ENCODE measurements at places on chromosomes 3 and 15.

DNA sequence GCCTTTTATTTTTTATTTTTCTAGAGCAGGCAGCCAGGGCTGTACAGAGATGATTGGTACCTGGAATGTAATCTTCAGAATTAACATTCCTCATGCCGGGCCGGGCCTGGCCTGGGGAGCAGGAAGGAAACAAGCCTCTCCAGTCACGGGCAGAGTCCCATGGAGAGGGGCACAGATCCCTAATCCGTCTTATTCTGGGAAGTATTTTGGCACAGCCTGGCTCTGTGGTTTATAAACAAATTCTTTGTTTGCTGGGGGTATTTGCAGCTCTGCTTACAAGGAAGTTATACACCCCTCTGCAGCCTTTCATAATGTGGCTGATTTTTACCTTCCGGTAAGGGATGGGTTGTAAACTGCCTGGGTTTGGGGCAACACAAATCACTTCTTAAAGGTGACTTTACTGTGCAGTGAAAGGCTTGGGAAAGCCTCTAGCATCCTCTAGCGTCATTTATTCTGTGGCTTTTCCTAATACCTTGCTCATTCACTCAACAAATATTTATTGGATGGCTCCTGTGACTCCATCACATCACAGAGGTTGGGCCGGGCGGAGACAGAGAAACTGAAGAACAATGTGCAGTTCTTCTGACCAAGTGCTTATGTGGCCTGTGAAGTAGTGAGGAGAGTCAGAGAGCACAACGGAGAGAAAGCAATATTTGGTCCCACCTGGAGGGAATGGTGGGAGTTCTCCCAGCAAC lies 2.7 kb downstream of the SLC6A20 start:
- no peak for DNase-seq

GRCh38 chr15:81106560-81106959 lies 27.5 kb upstream of the CFAP161 start:
- DNase-seq: no peak

DNA sequence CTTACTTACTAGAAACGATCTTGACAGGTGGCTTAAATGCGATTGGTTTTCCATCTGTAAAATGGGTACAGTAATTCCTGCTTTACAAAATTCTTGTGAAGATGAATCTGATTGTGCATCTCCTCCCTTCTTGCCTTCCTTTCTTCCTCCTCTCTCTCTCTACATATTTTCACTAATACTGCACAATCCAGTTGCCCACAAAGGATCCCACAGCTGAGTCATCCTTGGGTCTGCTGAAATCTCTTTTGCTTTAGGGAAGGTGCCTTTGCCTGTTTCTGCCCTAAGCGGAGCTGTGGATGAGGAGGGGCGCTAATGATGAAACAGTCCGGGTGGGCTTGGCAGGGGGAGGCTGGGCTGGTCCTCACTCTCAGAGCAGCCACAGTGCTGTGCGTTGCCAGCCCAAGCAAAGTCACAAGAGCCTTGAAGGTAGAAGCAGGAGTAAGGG lies 46.1 kb downstream of the AMOTL2 start:
- no peak for DNase-seq

DNA sequence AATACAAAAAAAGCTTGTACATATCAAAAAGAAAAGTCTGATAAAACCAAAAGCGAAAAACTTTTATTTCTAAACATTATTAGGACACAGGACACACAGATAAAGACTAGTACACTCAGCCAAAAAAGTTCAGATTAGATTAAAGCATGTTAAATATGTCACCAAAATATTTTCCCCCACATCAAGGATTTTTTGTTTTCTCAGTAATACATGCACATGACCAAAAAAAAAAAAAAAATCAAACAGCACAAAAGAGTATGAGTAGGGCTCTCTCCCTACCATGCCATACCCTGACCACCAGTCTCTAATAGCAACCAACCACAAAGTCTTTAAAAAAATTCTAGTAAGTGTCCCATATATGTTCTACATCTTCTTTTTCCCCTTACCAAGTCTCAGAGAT lies 77.4 kb downstream of the LRRFIP2 start:
- no peak for DNase-seq

- DNase-seq: no peak
These were observed 13.2 kb upstream of the ANPEP start for GRCh38 chr15:89827829-89828228.

DNA sequence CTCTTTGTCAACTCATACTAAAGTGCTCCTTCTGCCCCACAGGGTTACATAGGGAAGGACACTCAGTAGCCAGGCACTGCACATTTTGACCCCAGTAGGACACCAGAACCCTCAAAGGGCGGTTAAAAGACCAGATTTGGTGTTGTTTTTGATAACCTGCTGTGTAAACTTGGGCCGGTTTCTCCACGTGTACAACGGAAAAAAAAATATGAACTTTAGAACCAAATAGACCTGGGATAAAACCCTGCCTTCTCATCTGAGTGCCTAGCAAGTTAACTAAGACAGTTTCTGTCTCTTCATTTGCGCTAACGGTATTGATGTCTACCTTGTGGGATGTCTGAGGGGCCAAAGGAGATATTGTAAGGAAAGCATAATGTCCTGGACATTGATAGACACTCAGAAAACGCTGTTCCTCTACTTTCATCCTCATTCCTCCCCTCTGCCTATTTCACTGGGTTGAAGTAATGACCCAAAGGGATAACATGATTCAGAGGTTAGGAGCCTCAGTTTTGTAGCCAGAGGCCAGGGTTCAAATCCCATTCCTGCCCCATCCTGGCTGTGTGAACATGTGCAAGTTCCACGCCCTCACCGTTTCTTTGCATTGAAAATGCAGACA lies 155.9 kb upstream of the LPP start:
- DNase-seq: no peak

- DNase-seq: no peak
These were observed 489.2 kb upstream of the UBE2E2 start for GRCh38 chr3:22713936-22714335.

DNA sequence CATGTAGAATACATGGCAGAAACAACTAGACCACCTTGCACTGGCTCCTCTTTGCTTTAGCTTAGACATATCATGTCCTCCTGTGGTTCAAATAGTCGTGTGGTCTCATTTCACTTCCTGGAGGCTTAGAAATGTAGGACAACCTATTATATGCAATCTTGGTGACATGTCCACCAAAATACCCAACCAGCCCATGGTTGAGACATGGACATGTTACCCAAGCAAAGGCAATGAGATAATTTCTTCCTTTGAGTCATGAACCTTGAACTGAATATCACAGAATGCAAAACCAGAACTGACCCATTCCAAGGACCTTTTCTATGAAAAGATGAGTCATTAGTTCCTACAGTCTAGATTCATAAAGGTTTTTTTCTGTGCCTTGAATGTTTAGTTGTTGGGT lies 309.0 kb upstream of the MDFIC2 start:
- no peak for DNase-seq

DNA sequence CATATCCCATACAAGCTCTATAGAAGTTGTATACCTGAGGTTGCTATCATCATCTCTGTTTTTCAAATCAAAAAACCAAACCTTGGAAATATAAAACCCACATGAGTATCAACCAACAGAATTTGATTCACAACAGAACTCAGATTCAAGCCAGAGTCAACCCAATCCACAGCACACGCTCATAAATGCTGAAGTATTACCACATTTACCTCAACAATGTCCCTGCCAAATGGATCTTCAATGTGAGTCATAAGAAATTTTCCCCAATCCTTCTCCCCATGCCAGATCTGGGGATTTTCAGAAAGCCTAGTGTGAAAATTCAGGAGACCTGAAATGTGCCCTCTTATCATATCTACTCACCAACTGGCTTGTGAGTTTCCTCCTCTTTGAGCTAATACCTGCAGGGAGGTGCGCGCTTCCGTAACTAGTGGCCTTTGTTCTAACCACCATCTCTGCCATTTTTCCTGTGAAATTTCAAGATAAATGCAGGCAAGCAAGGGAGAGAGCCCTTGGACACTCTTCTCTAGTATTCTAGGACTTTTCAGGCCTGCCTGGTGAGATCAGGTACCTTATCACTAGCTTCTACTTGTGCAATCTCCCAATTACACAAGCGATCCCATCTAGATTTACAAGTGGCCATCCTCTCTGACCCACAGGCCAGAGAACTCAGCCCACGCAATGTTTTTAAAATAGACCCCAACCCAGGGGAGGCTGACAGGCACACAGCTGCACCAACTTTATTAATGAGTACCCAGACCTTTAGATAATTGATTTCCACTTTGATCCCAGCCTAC lies 1076.9 kb upstream of the CFAP20DC start:
- no peak for DNase-seq

DNA sequence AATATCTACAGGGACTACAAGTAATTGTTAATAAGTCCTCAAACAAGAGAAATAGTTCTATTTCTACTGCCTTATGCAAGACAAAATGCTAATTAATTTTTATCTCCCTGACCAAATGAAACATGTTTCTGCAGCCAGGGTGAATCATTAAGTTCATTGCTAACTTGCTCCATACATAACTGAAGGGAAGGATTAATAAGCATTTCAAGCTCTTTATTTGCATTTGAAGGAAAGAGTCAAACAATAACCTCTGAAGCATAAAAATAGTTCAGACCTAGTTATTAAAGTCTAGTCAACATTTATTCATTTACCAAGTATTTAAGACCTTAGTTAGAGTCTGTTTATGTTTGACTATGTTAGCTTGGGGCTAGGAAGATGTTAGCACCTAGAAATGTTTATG lies 120.0 kb downstream of the ATP1B3 start:
- no peak for DNase-seq

- no peak for DNase-seq
These were observed 2.5 kb upstream of the LPP start for GRCh38 chr3:188151438-188151837.

DNA sequence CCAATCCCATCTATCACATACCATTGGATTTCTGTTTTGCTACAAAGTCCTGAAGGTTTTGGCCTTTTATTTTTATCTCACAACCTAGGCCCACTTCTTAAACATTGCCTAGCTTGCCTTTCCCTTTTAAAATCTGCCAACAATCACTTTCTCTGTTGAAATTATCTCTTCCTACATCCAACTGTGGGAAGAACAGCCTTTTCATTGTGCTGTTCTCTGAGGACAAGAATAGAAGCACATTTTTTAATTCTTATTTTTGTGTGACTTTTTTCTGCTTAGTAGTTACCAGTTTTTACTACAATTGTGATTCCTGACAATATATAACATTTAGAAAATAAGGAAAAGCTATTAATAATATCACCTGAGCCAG lies 159.2 kb downstream of the CNTN6 start:
- no peak for DNase-seq

GRCh38 chr15:64004056-64004455 lies 42.2 kb downstream of the DAPK2 start:
- DNase-seq: no peak

- DNase-seq: no peak
These were observed 456.2 kb downstream of the ZNF385D start for GRCh38 chr3:21294768-21295167.

DNA sequence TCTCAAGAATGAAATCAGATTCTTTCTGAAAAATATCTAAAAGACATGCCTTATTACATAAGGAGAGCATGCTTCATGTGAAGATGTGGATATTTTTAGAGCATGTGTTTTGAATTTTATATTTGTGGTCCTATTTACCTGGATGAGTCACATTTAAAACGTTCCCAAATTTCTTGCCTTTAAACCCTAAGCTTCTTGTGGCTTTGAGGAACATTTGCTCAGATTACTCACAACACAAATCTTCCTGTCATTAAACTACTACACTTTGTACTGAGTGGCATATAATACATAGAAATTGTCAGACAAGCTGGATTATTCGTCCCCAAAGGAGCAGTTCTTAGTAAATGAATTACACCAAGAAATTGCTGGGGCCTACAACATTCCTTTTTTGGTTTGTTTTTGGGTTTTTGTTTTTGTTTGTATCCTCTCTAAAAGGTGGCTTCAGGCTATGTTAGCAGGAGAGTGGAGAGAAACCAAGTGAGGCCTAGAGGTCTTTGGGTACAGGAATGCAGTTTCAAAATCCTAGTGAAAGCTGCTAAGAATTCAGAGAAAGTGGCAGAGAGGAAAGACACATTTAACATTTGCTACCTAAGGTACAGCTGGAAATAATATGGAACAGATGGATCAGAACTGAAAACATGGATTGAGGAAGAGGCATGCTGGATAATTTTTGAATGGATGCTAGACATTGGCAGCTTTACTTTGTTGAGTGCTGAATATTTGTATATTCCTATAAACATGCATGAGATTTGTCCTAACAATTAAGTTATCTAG lies 128.1 kb downstream of the RPL22L1 start:
- no peak for DNase-seq

GRCh38 chr3:101027286-101027685 lies 34.1 kb upstream of the ABI3BP start:
- no peak for DNase-seq

- no peak for DNase-seq
These were observed 77.4 kb upstream of the SLC4A7 start for GRCh38 chr3:27561576-27561975.

DNA sequence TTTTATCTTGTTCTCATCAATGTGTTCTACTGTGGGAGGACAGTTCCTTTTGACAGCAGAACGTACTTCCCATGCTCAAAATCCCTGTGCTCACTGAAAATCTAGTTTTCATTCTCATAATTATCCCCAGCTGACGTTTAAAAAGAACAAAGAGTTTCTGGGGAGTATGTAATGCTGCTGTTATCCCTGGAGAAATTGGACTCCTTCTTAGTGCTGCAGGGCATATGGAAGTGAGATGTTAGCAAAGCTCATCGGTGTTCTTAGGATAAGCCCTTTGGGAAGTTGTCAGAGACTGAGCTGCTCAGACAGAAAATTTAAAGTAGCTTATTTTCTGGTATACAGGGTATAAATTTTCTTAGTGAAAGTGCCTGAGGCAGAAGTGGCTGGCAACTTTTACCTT lies 66.5 kb downstream of the CDAN1 start:
- DNase-seq: no peak

DNA sequence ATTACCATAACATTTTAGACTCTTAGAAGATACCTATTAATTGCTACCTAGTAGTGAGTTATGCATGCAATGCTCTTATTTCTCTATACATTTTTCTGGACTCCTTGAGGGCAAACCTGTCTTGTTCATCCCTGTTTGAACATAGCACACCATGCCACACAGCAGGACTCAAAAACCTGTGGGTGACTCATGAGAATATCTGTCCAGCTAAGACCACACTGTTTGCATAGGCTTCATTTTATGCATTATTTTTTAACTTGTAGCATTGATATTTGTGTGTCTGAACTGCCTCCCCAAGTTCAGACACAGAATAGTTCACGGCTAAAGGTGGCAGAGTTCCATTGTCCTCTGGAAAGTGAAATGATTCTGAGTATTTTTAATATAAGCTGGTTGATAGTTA lies 1.8 kb downstream of the LMCD1 start:
- DNase-seq: no peak

DNA sequence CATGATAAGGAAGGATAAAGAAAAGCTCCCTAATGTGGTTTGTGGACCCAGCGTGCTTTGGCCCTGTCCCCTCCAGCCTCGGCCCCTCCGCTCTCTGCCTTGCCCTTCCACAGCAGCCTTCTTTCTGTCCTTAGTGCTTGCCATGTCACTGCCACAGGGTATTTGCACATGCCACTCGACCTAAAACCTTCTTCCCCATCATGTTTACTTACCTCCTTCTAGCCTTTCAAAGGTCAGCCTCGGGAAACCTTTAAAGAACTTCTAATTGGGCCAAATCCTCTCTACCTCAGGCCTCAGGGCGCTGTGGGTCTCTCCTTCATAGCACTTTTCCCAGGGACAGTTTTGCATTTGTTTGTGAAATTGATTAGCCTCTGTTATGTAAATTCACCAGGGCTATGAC lies 73.0 kb downstream of the SCN11A start:
- no peak for DNase-seq

- DNase-seq: no peak
These were observed 2.1 kb upstream of the ATP13A4 start for GRCh38 chr3:193556841-193557240.

GRCh38 chr3:155302481-155302880 lies 9.0 kb upstream of the STRIT1 start:
- DNase-seq: no peak

GRCh38 chr15:67030036-67030762 lies 35.2 kb upstream of the SMAD3 start:
- DNase-seq: no peak

All from stimulated activated CD4-positive, alpha-beta T cell treated with anti-CD3 and anti-CD28 coated beads, TNF-alpha, amount 100 ng/mL, for 1 hour (primary cell).